Activated gamma-delta T cell treated with Interleukin-2 at 50 U/mL for 16 hours (primary cell): ENCODE measurements at places on chromosomes 13 and 19.

- no peak for DNase-seq
Measured at GRCh38 chr13:23129331-23129730, 51.4 kb upstream of the SGCG start.

DNA sequence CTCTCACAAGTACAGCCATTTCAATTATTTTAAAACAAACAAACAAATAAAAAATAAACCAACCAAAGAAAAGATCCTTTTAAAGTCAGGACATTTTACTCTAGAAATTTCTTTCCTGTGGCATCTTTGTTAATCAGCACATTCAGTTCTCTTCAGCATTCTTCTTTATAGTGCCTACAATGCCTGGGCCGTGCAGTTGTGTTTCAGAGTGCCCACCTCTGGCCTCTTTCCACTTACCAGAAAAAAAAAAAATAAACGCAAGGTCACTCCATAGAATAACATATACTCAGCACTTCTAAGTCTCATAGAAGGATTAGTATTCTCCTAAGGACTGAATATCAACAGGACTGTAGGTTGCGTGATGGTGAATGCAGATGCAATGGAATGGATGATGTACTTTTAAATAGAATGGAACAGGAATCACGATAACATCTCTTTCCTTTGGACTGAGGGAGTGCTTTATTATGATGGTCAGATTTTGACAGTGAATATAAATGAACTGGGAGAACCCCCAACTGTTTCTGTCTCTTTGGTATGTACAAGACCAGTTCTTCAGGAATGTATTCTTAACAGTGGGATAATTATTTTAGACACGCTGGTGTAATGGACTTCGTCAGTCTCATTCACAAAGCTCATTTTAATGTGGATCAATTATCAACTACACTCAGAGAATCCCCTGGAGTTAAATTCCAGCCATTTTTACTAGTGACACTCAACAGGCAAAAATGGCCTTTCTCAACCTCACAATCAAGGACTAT, 125.0 kb upstream of the NBEA start:
- DNase-seq, result no peak

DNA sequence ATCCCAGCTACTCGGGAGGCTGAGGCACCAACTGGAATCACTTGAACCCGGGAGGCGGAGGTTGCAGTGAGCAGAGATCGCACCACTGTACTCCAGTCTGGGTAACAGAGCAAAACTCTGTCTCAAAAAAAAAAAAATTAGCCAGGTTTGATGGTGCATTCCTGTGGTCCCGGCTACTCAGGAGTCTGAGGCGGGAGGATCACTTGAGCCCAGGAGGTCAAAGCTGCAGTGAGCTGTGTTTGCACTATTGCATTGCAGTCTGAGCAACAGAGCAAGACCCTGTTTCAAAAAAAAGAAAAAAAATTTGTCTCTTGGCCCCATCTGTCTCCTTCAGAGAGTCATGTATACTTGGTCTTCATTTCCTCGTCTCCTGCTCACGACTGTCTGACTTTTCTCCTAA, 1.6 kb downstream of the CCDC97 start:
- DNase-seq, result no peak

DNA sequence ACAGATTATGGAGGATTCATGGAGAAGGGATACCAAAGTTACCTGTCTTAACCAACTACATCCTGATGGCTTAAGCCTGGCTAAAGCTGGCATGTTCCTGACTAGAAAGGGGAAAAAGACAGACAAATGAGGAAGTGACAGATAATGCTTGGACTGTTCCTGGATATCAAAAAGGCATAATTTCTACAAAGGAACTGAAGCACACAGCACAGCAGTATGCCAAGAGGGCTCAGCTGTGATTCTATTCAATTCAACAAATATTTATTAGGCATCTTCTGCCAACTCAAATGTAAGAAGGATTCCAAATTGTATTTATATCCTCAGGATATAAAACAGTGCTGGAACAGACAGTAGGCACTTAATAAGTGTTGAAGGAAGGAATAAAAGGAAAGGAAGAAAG, 59.5 kb downstream of the KLF12 start:
- no peak for DNase-seq

GRCh38 chr13:108734676-108735075, 105.3 kb downstream of the MYO16 start:
- no peak for DNase-seq

- DNase-seq, result peak; percentile 15
Measured at GRCh38 chr13:33678906-33679657, 138.9 kb upstream of the RFC3 start.
